ENCODE measurements at places on chromosomes 2 and 18. TPM values are rescaled to one million over a fixed set of nuclear protein-coding genes. Genes with fewer than 3 reads are reported as not detected.

DNA sequence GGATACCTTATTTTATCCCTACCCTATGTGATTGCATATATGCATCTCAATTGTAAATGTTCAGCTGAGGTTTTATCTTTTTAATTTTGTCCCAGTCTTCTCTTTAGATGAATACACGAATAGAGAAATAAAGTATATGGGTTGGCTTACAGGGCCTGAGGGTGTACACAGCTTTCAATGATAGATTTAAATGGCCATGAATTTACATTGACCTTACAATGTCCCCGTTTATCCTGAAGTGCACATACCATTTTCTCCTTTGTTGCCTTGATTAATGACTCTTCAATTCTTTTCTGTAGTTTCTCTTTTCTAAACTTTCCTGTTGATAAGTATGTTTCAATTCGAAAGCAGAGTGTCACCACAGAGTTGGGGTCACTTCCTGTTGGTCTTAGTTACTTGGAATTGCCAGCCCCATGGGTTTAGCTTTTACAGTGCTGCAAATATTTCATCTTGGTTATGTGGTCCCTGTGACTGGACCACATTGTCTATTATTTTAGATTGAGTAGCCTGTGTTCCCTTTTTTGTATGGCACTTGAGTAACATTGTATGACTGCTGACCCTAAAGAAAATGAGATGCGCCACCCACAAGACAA, 1616.3 kb upstream of the ACVR2A start:
- no peak for DNase-seq

Gene BCL11A
- total RNA-seq = 22.8 TPM

DNA sequence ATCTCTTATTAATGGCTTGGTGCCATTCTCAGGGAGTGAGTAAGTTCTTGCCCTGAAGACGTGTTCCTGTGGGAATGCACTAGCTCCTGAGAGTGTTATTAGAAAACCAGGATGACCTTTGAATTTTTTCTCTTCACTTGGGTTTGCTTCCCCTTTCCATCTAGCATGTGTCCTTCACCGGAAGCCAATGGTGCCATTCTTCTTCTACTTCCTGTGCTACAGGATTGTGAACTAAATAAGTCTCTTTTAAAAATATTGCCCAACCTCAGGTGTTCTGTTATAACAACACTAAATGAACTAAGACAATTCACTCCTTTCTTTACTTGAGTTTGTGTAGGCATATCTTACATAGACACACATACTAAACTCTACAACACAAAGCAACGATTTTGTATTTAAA, 447.0 kb downstream of the SOX11 start:
- no peak for DNase-seq

- DNase-seq = no peak
These were observed 113.9 kb downstream of the CCDC74A start for GRCh38 chr2:131641414-131642206.

- DNase-seq = no peak
These were observed 2102.3 kb upstream of the CELF4 start for GRCh38 chr18:39667905-39668304.

DNA sequence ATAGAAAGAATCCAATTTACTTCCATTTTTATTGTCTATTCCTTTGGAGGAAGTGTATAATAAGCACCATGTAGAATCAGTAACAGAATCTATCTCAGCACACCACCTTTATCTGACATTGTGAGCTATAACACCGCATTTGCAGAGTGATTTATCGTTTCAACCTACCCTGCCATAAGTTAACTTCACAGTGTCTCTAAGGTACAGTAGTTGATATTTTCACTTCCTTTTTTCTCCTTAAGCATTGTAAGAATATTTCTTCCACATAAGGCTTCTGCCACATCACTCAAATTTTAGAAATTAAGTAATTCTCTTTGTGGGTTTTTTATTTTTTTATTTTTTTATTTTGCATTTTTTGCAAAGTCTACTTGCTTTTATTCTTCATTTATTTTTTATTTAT, 107.1 kb downstream of the TMX3 start:
- DNase-seq = no peak

GRCh38 chr2:109318150-109318948, 189.3 kb downstream of the SH3RF3 start:
- DNase-seq = peak; percentile 77

GRCh38 chr2:217622205-217623060, 380.4 kb downstream of the TNS1 start:
- peak; percentile 42 for DNase-seq

Gene PNPT1
- 25.3 TPM for total RNA-seq

DNA sequence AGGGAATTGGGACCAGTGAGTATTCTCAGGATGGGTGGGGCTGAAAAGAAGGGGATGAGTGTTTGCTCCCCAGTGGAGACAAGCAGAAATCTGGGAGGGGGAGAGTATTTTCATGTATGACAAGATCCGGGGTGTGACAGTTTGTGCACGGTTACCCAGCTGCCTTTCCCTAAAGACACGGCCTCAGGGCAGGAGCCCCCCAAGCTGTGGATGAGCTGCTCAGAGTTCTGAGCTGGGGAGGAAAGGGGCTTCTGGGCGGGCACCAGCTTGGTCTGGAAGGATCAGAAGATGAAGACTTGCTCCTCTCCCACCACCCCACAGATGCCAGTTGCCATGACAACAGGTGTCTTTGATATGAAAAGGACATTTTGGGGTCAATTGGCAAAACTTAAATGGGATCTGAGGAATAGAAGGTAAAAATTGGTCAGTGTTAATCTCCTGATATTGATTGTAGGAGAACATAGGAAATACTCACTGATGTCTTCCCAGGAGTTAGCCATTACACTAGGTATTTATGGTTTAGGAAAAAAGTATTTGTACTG, 29.2 kb downstream of the ZCCHC2 start:
- no peak for DNase-seq

Gene SRD5A2
- total RNA-seq = not detected

DNA sequence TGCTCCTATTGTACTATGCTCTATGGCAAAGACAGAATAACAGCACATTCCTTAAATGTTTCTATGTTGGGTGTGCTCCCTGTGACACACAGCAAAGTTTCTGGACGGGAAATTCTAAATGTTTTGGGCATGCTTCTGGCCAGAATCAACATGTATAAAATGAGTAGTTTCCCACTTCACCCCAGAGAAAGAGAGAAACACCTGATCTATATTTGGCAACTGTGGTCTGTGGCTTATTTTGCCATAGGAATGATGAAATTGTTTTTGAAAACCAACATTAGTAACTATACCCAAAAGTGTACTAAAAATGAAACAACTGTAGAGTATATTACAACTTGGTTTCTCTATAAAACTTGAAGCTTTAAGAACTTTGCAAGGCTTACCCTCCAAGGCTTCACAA, 89.1 kb downstream of the RAD51AP2 start:
- no peak for DNase-seq

GRCh38 chr2:178006710-178007109, 65.9 kb downstream of the PDE11A start:
- DNase-seq = no peak

Gene TXNL1
- total RNA-seq = 62.0 TPM

- DNase-seq = no peak
These were observed 108.8 kb upstream of the TRIB2 start for GRCh38 chr2:12607971-12608370.

All from mucosa of descending colon (tissue), 3 donors.